ENCODE measurements at places on chromosomes 4 and X. TPM values are rescaled to one million over a fixed set of nuclear protein-coding genes. Genes with fewer than 3 reads are reported as not detected.

Gene AMELX
- polyA plus RNA-seq: 0.25 TPM

Gene HADH
- 71.8 TPM for polyA plus RNA-seq

Gene CCDC160
- polyA plus RNA-seq: 3.1 TPM

Gene PNMA5
- 0.07 TPM for polyA plus RNA-seq

Gene VSIG4
- polyA plus RNA-seq: 5.7 TPM

Gene GAGE12H
- polyA plus RNA-seq: not detected

Gene RASL11B
- 24.4 TPM for polyA plus RNA-seq

Gene F11
- polyA plus RNA-seq: 2.8 TPM

Gene DDIT4L
- polyA plus RNA-seq: 1.2 TPM

Gene GIMD1
- not detected for polyA plus RNA-seq

Gene F8A2
- polyA plus RNA-seq: not detected

Gene INTU
- 48.2 TPM for polyA plus RNA-seq

Gene OFD1
- polyA plus RNA-seq: 58.4 TPM

Gene TSPAN6
- polyA plus RNA-seq: 117 TPM

Gene HS3ST1
- 3.4 TPM for polyA plus RNA-seq

Gene NRK
- 4.0 TPM for polyA plus RNA-seq

Gene MAGEA3
- not detected for polyA plus RNA-seq

Gene AKAP14
- 3.5 TPM for polyA plus RNA-seq

Gene MAGEB1
- not detected for polyA plus RNA-seq

Gene SEC31A
- 286 TPM for polyA plus RNA-seq

Gene TMSB15B
- 40.2 TPM for polyA plus RNA-seq

Gene GPR34
- 8.1 TPM for polyA plus RNA-seq

Gene RAI2
- 15.5 TPM for polyA plus RNA-seq

Gene ETDA
- polyA plus RNA-seq: 0.37 TPM

Gene VCX3A
- not detected for polyA plus RNA-seq

Gene STBD1
- polyA plus RNA-seq: 2.7 TPM

Gene UGT2B15
- polyA plus RNA-seq: 1.9 TPM

Gene TMEM271
- polyA plus RNA-seq: not detected

Gene RAB41
- polyA plus RNA-seq: 1.3 TPM

Gene EVC2
- 11.0 TPM for polyA plus RNA-seq

Gene LGI2
- 1.7 TPM for polyA plus RNA-seq

Gene LRCH2
- 16.2 TPM for polyA plus RNA-seq

Gene STEEP1
- 31.7 TPM for polyA plus RNA-seq

Gene FAM9C
- 0.37 TPM for polyA plus RNA-seq

Gene COL4A6
- 17.5 TPM for polyA plus RNA-seq

Gene CXCL3
- polyA plus RNA-seq: 0.85 TPM

Gene CHIC1
- polyA plus RNA-seq: 7.8 TPM

Gene CNKSR2
- 11.5 TPM for polyA plus RNA-seq

Gene RHOXF1
- 0.67 TPM for polyA plus RNA-seq

Gene CTAG1B
- not detected for polyA plus RNA-seq

Gene SLC2A9
- 4.6 TPM for polyA plus RNA-seq

Gene UPF3B
- polyA plus RNA-seq: 31.1 TPM

Gene NWD2
- polyA plus RNA-seq: 0.03 TPM

Gene BANK1
- polyA plus RNA-seq: 2.4 TPM

Gene TEX11
- not detected for polyA plus RNA-seq

Gene SLC9A6
- polyA plus RNA-seq: 20.7 TPM

Gene PCDH11X
- 2.0 TPM for polyA plus RNA-seq

Gene CPXCR1
- not detected for polyA plus RNA-seq

Gene FAM184B
- polyA plus RNA-seq: 0.21 TPM

All from left lung (tissue), 14 donors.